ENCODE measurements at places on chromosomes 5 and 9. TPM values are rescaled to one million over a fixed set of nuclear protein-coding genes. Genes with fewer than 3 reads are reported as not detected.
A peak's percentile ranks its signal among the peaks of the same experiment; 100 is the strongest.

DNA sequence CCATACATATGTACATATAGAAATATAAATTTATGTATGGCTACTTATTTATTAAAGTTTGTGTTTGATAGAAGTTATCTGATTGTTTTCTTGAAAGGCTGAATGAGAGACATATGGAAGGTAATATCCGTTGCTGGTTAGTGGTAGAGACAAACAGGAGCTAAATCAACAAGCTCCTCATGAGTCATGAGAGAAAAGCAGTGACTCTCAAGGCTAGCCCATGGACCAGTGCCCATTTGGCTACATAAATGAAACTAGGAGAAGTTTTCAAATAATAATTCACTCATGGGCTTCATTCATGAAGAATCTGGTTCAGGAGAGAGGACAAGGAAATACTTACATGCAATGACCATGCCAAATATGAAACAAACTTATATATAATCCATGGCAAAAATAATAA is 504.5 kb upstream of the ITGA1 start:
- DNase-seq, result peak; percentile 36

DNA sequence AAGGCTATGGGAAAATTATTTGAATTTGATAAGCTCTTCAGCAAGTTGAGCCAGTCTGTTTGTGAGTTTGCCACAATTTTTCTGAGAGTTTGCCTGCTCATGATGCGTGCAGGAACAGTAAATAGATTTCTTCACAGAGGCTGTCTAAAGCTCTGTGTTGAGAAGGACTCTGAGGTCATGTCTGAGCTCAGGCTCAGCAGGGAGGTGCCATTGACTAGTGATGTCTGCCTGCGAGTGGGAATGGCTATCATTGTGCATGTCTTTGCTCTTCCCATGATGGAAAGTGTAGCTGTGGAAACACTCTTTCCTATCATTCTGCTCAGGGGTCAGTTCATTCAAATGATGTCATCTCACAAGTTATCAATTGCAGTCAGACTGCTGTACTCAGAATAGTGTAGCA is 142.8 kb downstream of the RASEF start:
- DNase-seq, result no peak

TTC23L gene
- total RNA-seq, result 1.5 TPM

- no peak for DNase-seq
These were observed 379.3 kb upstream of the CHD1 start for GRCh38 chr5:99308131-99308530.
